ENCODE measurements at places on chromosomes 12 and 14.

DNA sequence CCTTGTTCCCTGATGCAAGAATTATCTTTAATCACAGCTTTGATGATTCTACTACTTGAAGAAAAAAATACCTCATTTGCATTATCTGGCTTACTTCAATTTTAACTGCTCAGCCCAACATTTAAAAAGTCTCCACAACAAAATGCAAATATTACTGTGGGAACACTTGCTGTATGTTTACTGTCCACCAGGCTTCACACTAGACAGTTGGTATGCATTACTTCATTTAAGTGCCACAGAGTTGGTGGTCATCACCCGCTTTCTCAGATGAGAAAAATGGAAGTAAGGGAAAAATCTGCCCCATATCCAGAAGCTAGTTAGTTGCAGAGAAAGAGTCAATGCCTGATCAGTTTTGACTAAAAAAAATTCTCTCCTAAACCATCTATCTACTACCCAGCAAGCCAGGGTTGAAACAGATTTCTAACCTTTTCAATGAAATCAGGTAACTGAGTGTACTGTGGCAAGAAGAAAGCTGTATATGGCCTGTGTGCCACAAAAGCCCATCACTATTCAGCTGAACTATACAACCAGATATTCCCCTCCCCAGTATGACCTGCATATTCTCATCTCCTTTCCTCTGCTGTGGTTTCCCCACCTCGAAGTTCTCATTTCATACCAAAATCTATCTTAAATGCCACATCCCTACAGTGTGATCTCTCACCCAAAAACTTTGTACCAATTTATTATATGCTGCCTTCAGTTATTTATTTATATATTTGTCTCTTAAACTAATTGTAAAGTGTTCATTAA lies 90.3 kb downstream of the ATP2B1 start:
- DNase-seq = no peak

DNA sequence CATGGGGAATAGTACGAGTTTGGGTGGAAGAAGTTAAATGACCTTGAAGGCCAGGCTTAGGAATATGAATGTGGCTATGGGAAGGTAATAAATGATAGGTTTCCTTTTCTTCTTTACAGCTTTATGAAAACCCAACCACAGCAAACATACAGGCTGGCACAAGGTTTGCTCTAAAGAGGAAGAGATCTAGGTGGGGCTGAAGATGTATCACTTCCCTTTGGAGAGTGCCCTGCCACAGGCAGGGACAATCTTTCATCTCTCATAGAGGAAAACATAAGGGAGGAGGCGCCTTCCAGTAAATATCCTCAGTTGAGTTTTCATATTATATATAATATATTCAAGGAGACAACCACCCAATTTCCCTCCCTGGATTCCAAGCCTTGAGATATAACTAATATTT lies 72.9 kb upstream of the FRMD6 start:
- DNase-seq = no peak

GRCh38 chr14:61678975-61679374 lies 16.3 kb upstream of the HIF1A start:
- no peak for DNase-seq

DNA sequence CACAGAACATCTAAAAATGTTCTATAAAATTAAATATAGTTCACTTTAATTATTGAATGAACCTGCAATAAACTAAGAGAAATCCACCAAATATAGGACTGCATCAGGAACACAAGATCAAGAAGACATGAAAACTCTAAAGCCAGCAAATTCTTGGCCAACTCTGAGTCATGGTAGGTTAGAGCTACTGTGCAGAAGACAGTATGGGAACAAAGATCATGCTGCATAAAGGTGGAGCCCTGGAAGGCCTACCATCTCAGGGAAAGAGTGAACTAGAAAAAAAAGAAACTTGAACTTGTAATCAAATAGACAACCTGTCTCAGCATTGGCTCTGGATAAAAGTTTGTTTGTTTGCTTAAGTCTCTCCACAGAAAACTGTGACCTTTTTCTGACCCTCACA lies 66.9 kb upstream of the CNOT2 start:
- DNase-seq = no peak

- no peak for DNase-seq
Observed at GRCh38 chr12:6871052-6871957, 1.8 kb downstream of the SPSB2 start.

DNA sequence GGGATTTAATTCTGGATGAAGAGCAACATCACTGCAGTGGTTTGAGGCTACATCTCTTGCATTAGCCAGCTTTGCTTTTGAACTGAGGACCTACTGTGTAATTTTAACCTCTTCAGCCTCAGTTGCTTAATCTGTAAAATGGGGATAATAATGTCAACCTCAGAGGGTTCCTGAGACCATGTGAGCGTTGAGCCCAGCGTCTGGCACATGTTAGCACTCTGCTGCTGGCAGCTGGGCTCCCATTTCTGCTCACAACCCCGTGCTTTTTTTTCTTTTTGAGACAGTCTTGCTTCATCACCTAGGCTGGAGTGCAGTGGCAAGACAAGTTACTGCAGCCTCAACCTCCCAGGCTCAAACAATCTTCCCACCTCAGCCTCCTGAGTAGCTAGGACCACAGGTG lies 31.6 kb downstream of the TESC start:
- DNase-seq = no peak

GRCh38 chr14:58367296-58367695 lies 28.4 kb upstream of the TOMM20L start:
- DNase-seq = no peak

- DNase-seq = no peak
Observed at GRCh38 chr14:60981633-60982455, 799 bp downstream of the SLC38A6 start.

DNA sequence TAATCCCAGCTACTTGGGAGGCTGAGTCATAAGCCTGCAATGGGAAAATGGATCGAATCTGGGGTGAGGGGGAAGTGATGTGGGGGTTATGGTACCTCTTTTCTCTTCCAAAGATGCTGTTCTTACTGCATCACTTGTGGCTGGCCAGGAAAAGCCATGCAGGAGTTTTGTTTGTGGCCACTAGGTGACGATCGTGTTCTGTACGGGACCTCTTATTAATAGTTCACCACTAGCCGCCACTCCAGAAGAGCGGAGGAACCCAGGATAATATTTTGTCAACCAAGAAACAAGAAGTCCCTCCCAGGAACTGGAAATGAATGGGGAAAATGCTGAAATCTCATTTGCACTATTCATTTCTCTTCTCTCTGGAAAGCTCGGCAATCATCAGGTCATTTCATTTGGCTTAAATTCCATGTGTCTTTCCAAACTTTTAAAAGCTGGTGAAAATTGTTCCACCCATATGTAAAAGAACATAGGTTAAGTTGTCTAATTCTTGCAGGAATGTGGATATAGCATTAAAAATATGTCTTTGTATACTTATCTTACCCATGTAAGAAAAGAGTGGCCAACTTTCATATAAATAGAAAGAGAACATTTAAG lies 8.9 kb downstream of the GPR65 start:
- no peak for DNase-seq

DNA sequence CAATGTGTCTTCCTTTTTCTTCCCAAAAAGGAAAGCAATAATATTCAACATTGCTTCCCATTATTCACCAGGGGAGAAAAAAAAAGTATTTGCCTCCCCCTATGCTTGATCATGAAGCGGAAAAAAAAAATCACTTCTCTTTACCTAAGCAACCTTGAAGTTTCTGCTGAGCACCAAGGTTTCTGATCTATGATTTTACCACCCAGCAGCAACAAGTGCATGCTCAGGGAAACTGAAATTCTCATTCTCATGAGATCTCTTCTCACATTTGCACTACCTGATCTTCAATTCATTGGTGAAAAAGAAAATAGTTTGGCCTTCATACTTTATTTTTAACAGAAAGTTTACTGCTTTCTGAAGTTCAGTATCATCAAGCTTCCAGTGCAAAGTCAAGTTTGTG lies 125.8 kb downstream of the ARMH4 start:
- DNase-seq = no peak

Data from vagina (tissue), 2 donors.